Aorta (tissue), 5 donors: ENCODE measurements at places on chromosomes 2 and 18.

DNA sequence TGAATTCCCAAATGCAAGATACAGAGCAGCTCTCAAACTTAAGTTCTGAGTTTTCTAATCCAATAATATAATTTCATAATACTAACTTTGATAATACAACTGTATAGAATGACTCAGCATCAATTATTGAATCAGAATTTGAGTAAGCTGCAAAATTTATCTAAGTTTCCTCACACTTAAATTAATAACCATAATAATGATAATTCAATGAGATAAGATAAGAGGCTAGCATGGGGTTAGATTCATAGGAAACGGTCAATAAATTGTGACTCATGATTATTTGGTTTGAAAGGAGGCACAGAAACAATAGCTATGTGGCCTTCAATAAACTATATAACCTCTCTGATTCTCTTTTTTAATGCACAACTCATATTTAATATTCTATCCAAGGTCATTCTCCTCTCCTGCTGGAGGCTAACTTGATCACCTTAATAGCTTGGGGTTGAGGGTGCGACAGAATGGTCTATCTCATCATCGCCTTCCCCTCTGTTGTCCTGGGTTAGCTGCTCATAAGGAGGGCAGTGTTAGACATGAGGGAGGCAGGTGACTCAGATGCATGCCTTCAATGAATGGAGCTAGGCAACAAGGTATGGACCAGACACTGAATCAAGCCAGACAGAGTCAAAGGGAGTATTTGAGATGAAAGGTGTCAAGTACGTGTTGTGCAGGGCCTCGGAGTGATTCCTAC is 36.2 kb upstream of the BMP10 start:
- H3K27me3 ChIP-seq, result no peaks in the 10 kb centered on the region
- no peak for DNase-seq
- no peaks in the 10 kb centered on the region for H3K36me3 ChIP-seq
- peaks cover 6% of the 10 kb centered on the region for H3K4me1 ChIP-seq

DNA sequence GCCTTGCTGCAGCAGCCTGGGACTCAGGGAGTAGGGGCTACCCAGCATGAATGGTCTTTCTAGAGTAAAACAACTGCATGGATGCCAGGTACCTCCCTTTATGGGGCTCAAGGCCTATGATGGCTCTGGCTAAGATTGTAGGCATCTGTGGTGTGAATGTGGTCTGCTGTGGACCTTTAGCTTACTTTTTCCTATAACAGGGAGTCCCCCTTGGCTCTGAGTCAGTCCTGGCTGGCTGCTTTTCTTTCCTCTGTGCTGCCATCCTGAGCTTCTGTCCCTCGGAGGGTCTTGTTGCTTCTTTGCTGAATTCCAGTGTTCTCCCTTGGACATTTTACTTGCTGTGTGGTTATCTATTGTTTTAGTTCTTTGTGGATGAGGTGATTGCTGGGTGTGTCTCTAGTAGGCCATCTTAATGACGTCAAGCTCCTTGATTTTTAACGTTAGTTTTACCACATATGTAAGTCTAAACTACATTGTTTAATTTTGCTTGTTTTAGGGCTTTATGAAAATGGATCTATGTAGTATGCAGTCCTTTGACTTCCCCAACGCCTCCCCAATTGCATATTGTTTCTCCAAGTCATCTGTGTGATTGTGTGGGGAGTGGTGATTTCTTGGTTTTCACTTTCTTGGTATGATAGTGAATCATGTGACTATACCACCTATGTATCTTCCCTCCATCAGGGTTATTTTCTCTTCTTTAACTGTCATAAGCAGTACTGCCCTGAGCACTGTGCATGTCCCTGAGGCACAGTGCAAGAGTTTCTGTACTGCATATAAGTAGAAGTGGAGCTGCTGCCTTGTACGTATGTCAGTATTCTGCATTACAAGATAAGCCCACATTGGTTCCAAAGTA is 92.4 kb downstream of the NCK2 start:
- H3K4me1 ChIP-seq, result no peaks in the 10 kb centered on the region
- H3K4me3 ChIP-seq, result no peak overlapping the region
- H3K36me3 ChIP-seq, result no peaks in the 10 kb centered on the region
- H3K27me3 ChIP-seq, result no peaks in the 10 kb centered on the region
- DNase-seq, result no peak
- H3K27ac ChIP-seq, result no peak overlapping the region

DNA sequence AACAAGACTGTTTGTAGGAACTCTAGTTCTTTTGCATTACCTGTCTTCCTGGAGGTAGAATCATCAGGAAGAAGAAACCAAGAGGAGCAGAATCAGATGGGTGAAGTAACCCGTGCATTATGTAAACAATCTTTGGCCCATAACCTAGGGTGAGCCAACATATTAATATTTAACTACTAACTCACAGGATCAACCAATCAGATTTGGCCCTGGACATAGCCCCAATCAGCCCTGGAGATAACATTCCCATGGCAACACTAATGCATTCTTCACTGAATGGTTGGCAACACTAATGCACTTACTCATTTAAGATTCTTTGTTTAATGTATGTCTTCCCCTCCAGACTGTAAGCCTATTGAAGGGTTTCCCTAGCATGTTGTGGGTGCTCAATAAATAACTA is 72.0 kb upstream of the CTAGE1 start:
- H3K27ac ChIP-seq, result no peak overlapping the region
- H3K4me1 ChIP-seq, result peaks cover 11% of the 10 kb centered on the region
- DNase-seq, result no peak
- no peaks in the 10 kb centered on the region for H3K27me3 ChIP-seq
- no peaks in the 10 kb centered on the region for H3K36me3 ChIP-seq

DNA sequence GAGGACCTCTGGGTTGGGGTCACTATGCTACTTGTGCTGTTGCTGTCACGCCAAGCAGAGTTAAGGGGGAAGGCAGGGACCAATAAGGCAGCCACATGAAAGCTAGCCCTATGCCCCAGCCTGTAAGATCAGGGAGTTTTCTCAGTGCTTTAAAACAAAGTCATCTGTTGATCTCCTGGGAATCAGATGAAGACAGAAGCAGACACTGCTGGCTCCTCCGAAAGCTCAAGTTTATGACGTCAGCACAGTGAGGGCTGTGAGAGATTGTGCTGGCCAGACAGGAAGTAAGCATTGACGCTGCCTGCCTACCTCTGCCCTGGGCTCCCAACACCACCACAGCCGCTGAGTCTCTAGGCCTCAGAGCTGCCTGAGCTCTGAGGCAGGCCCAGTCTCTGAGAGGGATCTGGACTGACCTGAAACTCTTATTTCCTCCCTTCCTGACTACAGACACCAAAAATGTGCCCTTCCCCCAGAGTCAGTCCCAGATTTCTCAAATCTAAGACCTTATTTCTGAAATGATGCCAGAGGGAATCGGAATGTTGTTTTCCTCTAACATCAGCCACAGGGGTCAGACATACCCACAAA is 118.1 kb upstream of the EPAS1 start:
- H3K4me1 ChIP-seq, result no peaks in the 10 kb centered on the region
- H3K36me3 ChIP-seq, result no peaks in the 10 kb centered on the region
- no peaks in the 10 kb centered on the region for H3K27me3 ChIP-seq
- peak; percentile 76 for DNase-seq
- no peak overlapping the region for H3K4me3 ChIP-seq
- no peak overlapping the region for H3K27ac ChIP-seq

DNA sequence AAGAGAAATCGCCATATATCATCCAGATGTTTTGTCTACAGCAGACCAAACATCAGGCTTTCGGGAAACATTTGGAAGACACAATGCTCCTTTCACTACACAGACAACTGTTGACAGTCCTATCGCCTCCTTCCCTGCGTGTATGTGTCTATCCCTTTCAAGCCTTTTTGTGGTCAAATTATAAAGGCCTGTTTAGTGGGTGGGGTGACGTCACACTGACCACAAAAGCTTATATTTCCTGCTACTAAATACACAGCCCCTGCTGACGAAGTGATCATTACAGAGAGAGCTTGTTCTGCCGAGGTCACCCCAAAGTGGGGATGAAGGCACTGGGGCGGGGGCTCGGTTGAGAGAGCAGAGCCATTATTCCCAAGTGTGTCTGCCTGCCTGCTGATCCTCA is 302.7 kb upstream of the TNP1 start:
- no peak overlapping the region for H3K27ac ChIP-seq
- no peak overlapping the region for H3K4me3 ChIP-seq
- no peaks in the 10 kb centered on the region for H3K4me1 ChIP-seq
- H3K27me3 ChIP-seq, result no peaks in the 10 kb centered on the region
- no peak for DNase-seq
- H3K36me3 ChIP-seq, result no peaks in the 10 kb centered on the region

- no peaks in the 10 kb centered on the region for H3K36me3 ChIP-seq
- no peak overlapping the region for H3K4me3 ChIP-seq
- DNase-seq, result peak; percentile 32
- H3K4me1 ChIP-seq, result no peaks in the 10 kb centered on the region
- H3K27me3 ChIP-seq, result no peaks in the 10 kb centered on the region
- no peak overlapping the region for H3K27ac ChIP-seq
Measured at GRCh38 chr2:239577935-239578334, 177.1 kb upstream of the HDAC4 start.

DNA sequence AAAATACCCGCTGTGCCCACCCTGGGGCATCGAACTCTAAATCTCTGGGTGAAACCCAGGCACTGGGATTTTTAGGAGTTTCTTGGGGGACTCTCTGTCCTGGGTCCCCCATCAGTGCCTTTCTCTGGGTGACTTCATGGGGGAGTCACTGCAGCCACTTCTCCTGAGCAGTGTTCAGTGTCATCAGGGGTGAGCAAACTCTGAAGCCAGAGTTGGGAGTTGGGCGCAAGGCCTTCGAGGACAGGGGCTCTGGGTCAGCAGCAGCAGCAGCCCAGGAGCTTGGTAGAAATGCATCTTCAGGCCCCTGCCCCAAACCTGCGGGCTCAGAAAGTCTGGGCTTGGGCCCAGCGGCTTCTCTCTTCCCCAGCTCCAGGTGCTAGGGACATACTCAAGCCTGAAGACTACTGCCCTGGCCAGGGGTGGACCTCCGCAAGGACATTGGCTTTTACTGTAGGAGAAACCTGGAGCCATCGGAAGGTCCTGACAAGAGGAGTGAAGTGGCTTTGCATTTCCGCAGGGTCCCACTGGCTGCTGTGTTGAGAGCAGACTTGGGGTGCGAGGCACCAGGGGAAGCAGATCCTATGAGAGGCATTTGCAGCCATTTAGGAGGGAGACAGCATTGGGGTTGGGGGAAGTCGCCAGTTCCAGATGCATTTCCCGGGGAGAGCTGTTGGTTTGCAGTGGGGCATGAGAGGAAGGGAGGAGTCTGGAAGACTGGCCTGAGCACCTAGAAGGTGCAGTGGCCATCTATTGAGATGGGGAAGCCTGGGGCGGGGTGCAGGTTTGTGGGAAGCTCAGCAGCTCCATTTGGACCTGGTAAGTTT is 51.5 kb upstream of the FAHD2A start:
- peak; percentile 57 for DNase-seq
- no peak overlapping the region for H3K4me3 ChIP-seq
- H3K36me3 ChIP-seq, result no peaks in the 10 kb centered on the region
- H3K4me1 ChIP-seq, result no peaks in the 10 kb centered on the region
- no peak overlapping the region for H3K27ac ChIP-seq
- H3K27me3 ChIP-seq, result no peaks in the 10 kb centered on the region

- no peak overlapping the region for H3K4me3 ChIP-seq
- H3K4me1 ChIP-seq, result no peaks in the 10 kb centered on the region
- H3K36me3 ChIP-seq, result no peaks in the 10 kb centered on the region
- no peaks in the 10 kb centered on the region for H3K27me3 ChIP-seq
- no peak overlapping the region for H3K27ac ChIP-seq
- no peak for DNase-seq
Measured at GRCh38 chr2:236352761-236353593, 88.8 kb upstream of the ASB18 start.

DNA sequence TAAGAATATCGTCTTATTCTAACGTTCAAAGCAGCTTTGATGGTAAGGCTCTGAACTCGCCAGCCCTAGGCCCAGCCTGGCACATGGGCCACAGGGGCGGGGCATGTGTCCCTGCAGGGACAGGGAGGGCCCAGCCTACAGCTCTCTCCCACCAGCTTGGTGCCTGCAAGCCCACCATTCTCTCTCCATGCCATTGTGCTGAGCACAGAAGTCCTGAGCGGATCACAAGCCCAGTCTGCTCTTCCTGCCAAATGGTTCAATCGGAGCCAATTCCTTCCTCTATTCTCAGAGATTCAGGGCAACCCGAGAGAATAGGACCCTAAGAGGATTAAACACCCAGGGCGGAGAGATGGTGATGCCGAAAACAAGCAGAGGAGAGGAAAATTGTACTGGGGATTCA is 50.3 kb upstream of the APCDD1 start:
- H3K4me3 ChIP-seq, result no peak overlapping the region
- no peak overlapping the region for H3K27ac ChIP-seq
- no peaks in the 10 kb centered on the region for H3K36me3 ChIP-seq

GRCh38 chr2:42860319-42861094 is 68.1 kb upstream of the HAAO start:
- DNase-seq, result no peak
- no peak overlapping the region for H3K4me3 ChIP-seq
- no peak overlapping the region for H3K27ac ChIP-seq
- H3K4me1 ChIP-seq, result no peaks in the 10 kb centered on the region
- H3K36me3 ChIP-seq, result no peaks in the 10 kb centered on the region

- H3K27ac ChIP-seq, result no peak overlapping the region
- no peaks in the 10 kb centered on the region for H3K4me1 ChIP-seq
- no peaks in the 10 kb centered on the region for H3K27me3 ChIP-seq
- H3K36me3 ChIP-seq, result no peaks in the 10 kb centered on the region
Measured at GRCh38 chr2:58923869-58924268, 682.7 kb upstream of the FANCL start.

DNA sequence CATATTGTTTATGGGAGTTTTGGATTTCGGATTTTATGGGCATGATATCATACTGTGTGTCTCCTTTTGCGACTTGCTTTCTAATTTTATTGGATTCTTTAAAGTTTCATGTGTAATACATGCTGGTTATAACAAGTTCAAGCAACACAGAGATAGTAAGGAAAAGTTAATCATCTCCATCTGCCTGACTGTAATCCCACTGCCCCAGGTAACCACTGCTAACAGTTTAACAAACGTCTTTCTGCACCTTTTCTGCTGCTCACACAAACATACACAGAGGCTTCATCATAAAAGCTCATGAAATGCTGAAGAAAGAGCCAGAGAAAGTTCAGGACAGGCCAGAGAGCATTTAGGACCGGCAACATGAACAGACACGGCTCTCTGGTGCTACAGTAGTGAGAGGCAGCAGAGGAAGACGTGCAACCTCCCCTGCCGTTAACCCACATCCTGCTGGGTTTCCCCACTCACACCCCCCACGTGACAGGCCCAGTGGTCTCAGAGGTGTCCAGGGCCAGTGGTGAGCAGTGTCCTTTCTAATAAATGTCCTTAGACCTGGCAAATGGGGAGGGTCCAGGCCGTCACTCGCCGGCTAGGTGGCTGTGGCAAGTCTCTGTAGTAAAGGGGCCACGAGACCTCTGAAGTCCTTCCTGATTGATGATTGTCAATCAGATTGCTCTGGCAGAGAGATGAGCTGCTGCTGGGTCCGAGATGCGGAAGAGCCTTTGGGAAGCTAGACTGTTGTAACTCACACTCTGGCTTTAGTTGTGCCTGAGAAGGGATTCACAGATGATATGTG is 43.0 kb upstream of the SLC1A4 start:
- DNase-seq, result peak; percentile 63
- H3K27me3 ChIP-seq, result no peaks in the 10 kb centered on the region
- no peaks in the 10 kb centered on the region for H3K36me3 ChIP-seq
